Spleen (tissue), 13 donors: ENCODE measurements at places on chromosomes 2 and 18.
A peak's percentile ranks its signal among the peaks of the same experiment; 100 is the strongest.

GRCh38 chr2:199471443-199472057 lies 13.8 kb upstream of the SATB2 start:
- DNase-seq, result peak; percentile 83

DNA sequence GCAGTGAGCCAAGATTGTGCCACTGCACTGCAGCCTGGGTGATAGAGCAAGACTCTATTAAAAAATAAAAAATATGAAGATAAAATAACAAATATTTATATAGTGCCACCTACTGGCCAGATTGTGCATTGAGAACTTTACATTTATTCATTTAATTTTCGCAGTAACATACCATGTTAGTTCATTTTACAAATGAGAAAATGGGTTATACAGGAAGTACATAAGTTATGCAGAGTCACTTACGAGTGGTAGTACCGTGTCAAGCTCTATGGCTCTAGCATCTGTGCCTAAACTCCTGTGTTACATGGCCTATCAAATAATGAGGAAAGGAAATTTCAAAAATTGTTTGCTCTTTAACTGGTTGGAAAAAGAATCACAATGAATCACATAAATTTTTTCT lies 27.9 kb downstream of the RIF1 start:
- DNase-seq, result no peak

DNA sequence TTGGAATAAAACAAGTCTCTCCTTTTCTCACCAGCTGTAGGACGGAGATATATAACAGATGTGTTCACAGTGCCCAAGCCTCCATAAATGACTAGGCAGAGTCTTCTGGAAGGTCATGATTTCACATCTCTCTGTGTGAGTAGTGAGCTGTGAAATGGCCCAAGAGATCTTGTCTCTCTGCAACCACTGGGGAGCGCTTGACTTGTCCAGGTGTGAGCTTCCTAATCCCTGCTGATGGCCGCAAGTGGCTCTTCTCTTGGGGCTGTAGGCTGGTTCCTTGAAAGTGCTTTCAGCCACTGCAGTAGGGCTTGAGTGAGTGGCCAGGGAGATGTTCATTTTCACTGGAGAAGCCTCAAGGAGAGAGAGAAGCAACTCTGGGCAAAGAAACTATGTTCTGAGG lies 38.1 kb upstream of the OTOS start:
- DNase-seq, result peak; percentile 9

GRCh38 chr2:43214253-43214652 lies 12.2 kb downstream of the ZFP36L2 start:
- DNase-seq, result peak; percentile 69

DNA sequence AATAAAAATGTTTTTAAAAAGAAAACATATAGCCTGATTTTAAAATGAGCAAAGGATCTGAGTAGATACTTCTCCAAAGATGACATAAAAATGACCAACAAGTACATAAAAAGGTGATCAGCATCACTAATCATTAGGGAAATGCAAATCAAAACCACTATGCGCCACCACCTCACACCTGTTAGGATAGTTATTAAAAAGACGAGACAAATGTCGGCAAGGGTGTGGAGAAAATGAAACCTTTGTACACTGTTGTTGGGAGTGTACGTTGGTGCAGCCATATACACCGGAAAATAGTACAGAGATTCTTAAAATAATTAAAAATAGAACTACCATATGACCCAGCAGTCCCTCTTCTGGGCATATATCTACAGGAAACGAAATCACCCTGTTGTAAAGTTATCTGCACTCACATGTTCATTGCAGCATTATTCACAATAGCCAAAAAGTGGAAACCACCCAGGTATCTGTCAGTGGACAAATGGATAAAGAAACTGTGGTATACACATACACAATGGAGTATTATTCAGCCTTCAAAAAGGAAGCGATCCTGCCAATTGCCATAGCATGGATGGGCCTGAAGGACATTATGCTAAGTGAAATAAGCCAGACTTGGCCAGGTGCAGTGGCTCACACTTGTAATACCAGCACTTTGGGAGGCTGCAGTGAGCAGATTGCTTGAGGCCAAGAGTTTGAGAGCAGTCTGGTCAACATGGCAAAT lies 91.6 kb downstream of the PRKRA start:
- DNase-seq, result no peak

- DNase-seq, result no peak
These were observed 898.3 kb downstream of the CPS1 start for GRCh38 chr2:211454679-211455078.

GRCh38 chr2:84849271-84849952 lies 31.5 kb downstream of the TRABD2A start:
- DNase-seq, result no peak

DNA sequence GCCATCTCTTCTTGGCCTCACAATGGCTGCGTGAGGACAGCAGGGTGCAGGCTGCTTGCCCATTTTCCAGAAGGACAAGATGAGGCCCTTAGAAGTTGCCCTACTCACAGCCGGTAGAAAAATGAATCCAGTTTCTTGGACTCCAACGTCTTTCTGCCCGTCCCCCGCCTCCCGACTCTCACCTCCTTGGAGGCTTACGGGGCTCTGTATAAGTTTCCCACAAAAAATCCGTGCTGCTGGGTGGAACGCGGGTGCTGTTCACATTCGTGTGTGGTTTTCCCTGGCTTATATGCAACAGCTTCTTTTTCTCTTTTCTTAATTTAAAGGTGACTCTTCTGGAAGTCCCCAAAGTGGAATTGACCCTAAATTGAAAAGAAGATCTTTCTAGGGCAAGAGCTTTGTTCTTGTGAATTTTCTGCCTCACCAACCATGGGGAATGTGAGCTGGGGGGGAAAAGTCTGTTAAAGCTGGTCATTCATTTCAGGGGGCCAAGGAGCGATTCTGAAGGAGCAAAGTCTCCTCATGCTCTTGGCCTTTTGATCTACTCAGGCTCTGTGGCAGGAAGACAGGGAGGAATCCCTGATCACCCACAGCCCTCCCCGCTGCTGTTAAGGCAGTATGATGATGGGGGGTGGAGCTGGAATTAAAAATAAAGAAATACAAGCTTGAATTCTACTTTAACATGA lies 51.3 kb downstream of the DDX1 start:
- DNase-seq, result no peak

DNA sequence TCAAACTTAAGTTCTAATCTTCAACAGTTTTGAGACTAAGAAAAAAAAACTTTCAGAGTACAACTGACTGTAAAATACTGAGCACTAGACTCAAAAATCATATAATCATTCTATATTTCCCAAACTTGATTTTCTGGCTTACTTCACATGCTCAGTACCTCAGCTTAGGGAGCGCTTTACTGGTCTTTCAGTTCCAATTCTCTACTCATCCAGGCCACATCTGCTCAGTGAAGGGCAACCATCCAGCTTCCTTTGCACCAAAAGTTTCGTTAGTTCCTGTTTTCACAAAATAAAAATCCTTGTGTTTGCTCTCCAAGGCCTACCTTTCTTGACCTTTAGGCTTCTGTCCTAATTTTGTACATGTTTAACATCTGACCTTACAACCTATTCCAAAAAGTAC lies 287.6 kb upstream of the LRRTM1 start:
- DNase-seq, result no peak

DNA sequence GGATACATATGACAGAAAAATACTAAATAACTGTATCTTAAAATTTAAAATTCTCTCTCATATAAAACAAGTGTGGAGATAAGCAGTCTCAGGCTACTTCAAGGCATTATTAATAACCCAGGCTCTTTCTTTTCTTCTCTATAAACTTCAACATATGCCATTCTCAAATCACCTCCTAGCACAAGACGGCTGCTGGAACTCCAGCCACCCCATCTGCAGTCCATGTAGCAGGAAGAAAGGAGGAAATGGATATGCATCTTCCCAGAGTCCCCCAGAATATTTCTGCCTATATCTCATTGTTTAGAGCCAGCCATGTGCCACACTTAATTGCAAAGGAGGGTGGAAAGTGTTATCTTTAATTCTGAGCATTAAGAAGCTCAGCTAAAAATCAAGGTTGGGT lies 35.3 kb upstream of the NEB start:
- DNase-seq, result no peak

DNA sequence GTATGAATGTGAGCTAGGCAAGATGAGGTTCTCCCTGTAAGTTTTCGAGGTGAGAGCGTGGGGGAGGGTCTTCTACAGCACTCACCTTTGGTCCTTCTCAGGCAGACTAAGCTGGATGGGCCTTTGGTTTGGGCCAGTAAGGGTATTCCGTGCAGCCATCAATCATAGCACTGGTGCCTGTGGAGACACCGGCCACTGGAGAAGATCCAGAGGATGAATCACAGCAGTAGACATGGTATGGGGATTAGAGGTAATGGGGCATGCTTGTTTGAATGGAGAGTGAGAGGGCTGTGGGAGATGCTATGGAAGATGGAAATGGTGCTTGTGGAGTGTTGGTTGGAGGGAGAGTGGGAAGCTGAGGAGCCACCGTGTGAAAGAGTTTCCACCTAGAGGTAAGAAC lies 16.1 kb downstream of the MAPRE3 start:
- no peak for DNase-seq

- no peak for DNase-seq
These were observed 79.8 kb upstream of the CCDC141 start for GRCh38 chr2:179129574-179130238.

DNA sequence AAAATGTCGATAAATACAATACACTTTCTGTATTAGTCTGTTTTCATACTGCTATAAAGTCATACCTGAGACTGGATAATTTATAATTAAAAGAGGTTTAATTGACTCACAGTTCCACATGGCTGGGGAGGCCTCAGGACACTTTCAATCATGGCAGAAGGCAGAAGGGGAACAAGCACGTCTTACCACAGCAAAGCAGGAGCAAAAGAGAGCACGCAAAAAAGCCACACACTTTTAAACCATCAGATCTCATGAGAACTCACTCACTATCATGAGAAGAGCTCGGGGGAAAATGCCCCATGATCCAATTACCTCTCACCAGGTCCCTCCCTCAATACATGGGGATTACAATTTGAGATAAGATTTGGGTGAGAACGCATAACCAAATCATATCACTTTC lies 256.7 kb downstream of the ANAPC1 start:
- DNase-seq, result no peak

- no peak for DNase-seq
These were observed 28.8 kb downstream of the INPP5D start for GRCh38 chr2:233088972-233089345.

- no peak for DNase-seq
These were observed 103.3 kb downstream of the MYO5B start for GRCh38 chr18:50091509-50092244.

- peak; percentile 70 for DNase-seq
These were observed at the start of gene ACADL for GRCh38 chr2:210224941-210225672. Gene ACADL (minus strand): TSS chr2:210225447. CDS start chr2:210225263, 184 bp downstream.

- DNase-seq, result peak; percentile 61
These were observed 52.5 kb downstream of the SDC1 start for GRCh38 chr2:20172273-20173055.

DNA sequence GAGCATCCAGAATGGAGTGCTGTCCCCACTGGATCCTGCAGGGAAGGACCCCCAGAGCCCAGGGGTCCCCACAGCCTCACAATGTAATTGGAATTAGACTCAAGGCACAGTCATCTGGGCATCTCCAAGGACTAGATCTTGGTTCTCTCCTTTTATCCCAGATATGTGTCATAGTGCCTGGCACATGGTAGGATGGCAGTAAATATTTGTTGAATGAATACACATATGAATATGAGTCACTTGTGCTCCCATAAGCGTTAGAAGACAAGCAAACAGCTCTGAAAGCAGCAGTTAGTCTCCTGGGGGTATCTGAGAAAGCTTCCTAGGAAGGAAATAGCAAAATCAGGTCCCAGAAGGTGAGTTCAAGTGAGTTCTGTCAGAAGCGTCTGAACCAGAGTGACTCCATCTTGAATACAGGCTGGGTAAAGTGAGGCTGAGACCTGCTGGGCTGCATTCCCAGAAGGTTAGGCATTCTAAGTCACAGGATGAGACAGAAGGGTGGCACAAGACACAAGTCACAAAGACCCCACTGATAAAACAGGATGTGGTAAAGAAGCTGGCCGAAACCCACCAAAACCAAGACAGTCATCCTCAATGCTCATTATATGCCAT lies 234.1 kb upstream of the ID2 start:
- DNase-seq, result no peak

DNA sequence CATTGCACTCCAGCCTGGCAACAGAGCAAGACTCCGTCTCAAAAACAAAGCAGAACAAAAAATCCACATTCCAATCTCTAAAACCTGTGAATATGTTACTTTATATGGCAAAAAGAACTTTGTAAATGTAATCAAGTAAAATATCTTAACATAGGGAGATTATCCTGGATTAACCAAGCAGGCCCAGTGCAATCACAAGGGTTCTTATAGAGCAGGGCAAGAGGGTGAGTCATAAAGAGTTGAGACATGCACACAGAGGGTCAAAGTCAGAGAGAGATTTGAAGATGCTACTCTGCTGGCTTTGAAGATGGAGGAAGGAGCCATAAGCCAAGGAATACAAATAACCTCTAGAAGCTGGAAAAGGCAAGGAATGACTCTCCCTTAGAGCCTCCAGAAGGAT lies 60.9 kb upstream of the SLC9A2 start:
- no peak for DNase-seq

DNA sequence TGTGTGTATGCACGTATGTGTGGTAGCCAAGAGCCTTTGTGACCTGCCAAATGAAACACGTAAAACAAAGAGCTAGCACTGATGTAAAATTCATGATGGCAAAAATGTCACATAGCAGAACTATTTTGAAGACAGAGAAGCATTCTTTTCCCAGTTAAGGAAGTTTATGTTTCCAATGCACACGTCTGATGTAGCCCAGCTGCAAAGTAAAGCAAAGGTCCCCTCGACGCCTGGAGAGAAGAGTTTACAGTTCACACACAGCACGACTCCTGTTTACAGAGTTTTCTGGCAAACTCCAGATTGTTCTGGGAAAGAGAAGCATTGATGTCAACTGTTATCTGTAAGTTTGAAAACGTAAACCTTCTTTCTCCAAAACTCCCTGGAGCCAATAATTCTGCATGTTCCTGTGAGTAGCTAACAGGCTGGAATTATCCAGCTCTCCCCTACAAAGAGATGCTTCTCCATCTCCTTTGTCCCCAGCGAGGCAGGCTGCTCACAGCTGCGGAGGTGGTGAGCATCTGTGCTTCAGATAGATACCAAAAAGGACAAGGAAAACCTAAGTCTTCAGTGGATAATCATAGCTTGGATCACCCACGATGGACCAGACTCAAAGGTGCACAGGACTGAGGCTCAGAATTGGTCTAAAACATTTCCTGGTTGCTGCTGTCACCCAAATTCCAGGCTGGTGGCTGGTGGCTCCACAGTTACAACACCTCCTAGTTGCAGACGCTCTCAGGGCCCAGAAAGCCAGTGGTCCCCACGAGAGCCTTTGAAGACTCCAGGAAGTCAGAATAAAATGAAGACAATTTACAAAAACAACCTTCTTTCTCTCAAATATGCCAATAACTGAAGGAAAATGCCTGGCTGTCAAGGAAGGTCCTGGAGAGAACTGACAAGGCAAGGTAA lies 87.4 kb downstream of the COL6A3 start:
- no peak for DNase-seq
